ENCODE measurements at places on chromosomes 5 and 9.

GRCh38 chr5:126046846-126047571 is 376.2 kb upstream of the GRAMD2B start:
- DNase-seq, result no peak

DNA sequence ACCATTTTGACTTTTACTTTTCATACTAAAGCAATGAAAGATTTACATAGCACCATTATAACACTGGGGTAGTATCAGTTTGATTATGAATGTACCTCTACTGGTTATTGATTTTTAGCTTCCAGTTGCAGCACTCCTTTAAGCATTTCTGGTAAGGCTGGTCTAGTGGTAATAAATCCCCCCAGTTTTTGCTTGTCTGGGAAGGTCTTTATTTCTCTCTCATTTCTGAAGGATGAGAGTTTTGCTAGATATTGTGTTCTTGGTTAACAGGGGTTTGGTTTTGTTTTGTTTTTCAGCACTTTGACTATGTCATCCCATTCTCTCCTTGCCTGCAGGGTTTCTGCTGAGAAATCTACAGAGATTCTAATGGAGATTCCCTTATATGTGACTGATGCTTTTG is 26.9 kb upstream of the IGFBPL1 start:
- no peak for DNase-seq

DNA sequence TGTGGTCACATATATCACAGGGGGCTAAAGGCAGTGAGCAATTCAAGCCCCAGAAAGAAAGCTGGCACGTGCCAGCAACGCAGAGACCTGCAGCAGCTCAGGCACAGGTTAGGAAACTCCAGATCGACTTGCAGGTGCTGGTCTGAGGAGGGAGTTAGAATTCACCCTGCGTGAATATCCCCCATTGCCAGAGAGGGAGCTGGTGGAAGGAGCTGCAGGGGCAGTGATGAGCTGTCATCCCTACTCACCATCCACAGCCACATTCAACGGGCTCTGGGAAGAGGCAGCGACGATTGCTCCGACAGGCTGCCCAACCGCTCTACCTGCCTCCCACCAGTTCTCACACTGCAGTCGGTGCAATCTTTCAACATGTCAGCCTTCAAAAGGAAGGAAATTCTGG is 40.8 kb upstream of the CLK4 start:
- DNase-seq, result no peak

GRCh38 chr5:7068156-7068555 is 327.8 kb upstream of the ADCY2 start:
- DNase-seq, result no peak

DNA sequence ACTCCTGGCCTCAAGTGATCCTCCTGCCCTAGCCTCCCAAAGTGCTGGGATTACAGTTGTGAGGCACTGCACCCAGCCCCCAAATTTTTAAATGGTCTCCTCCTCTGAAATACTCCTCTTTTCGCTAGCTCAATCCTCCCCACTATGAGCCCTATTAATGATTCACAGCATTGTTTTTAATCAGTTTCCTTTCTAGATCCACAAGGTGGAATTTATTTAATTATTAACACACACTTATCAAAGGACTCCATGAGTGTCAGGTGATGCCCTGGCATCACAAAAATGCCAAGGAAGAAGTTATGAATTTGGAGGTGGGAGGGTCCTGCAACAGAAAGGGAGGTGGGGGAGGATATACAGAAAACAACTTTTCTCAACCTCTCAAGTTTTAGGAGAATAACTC is 806.5 kb downstream of the PRELID2 start:
- no peak for DNase-seq

GRCh38 chr5:59759600-59760351 is 133.8 kb downstream of the PDE4D start:
- DNase-seq, result no peak

- DNase-seq, result no peak
These were observed 78.1 kb downstream of the ADAMTS2 start for GRCh38 chr5:179267071-179267670.
